ENCODE measurements at places on chromosomes 16 and 17. TPM values are rescaled to one million over a fixed set of nuclear protein-coding genes. Genes with fewer than 3 reads are reported as not detected.

DNA sequence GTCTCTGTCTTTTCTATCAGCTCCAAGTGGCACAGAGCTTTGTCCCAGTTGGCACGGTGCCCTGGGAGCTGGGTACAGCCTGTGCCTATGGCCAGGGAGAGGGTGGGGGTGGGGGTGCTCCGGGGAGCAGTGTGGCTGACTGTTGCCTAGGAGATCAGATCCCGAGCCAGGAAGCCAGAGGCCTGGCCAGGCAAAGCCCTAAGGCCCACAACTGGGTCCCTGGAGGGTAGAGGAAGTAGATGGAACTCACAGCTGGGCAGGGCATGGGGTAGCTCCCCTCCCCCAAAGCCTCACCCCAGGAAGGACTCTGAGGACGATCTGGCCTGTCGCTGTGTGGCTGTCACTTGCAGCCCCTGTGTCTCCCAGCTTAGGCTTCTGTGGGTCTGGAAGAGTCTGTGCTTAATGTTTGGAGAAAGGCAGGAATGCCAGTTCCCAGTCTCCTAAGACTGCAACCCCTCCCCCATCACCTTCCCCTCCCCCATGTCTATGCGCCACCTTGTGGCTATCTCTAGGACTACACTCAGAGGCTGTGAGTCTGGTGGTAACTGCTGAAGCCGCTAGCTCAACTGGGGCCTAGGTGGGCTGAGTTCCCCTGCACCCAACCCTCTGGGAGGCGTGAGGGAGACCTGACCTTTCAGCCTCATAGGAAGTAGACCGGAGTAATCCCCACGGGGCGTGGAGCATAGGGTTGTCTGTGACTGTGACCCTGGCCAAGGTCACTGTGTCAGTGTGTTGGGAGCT, 12.6 kb downstream of the THRA start:
- H3K4me1 ChIP-seq, result peaks cover 32% of the 10 kb centered on the region
- H3K36me3 ChIP-seq, result no peaks in the 10 kb centered on the region
- peak; percentile 83 for DNase-seq
- no peak overlapping the region for H3K4me3 ChIP-seq
- H3K27ac ChIP-seq, result peak overlapping the region; percentile 76

- peak overlapping the region; percentile 77 for H3K4me3 ChIP-seq
- H3K27me3 ChIP-seq, result no peaks in the 10 kb centered on the region
- peaks cover 13% of the 10 kb centered on the region for H3K4me1 ChIP-seq
- peak; percentile 63 for DNase-seq
- no peak overlapping the region for H3K27ac ChIP-seq
Observed at GRCh38 chr16:88455610-88456355, 2.7 kb downstream of the ZFPM1 start.

Gene ZNF319
- 7.6 TPM for polyA plus RNA-seq

DNA sequence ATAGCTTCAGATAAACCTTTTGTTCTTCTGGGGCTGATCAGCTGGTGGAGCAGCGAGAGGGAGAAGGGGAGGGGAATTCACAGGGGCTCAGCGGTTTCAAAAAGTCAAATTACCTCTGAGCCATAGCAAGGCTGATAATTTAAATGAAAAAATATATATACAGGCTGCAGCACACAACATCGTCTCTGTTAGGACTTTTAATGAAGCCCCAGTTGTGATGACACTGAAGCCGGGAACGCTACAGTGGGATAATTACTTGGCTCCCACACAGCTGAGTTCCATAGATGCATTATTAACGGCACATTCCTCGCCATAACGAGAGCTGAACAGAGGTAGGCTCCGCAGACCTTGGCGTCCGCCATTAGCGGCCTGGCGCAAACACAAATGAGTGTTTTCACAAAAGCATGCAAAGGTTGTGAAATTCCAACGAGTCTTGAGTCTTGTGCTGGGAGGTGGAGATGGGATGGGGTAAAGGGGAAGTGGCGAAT, 216.0 kb downstream of the C16orf78 start:
- H3K27me3 ChIP-seq, result no peaks in the 10 kb centered on the region
- H3K36me3 ChIP-seq, result no peaks in the 10 kb centered on the region
- H3K4me1 ChIP-seq, result peaks cover 43% of the 10 kb centered on the region

Gene DNAAF1
- polyA plus RNA-seq, result 0.26 TPM

Gene FOXL1
- 2.8 TPM for polyA plus RNA-seq

Measured in SK-N-SH (cell line).